Glutamatergic neuron (in vitro differentiated cells): ENCODE measurements at places on chromosomes 11 and 22.

- H3K27me3 ChIP-seq = peaks cover 4% of the 10 kb centered on the region
- no peak overlapping the region for H3K4me3 ChIP-seq
- H3K4me1 ChIP-seq = peaks cover 3% of the 10 kb centered on the region
- H3K36me3 ChIP-seq = no peaks in the 10 kb centered on the region
- peak overlapping the region; percentile 67 for H3K27ac ChIP-seq
Measured at GRCh38 chr11:71364176-71364671, 84.0 kb downstream of the DHCR7 start.

- H3K4me3 ChIP-seq = no peak overlapping the region
- no peak for DNase-seq
- no peaks in the 10 kb centered on the region for H3K36me3 ChIP-seq
- peaks cover 7% of the 10 kb centered on the region for H3K4me1 ChIP-seq
- H3K27ac ChIP-seq = no peak overlapping the region
Measured at GRCh38 chr11:44335052-44335760, 25.3 kb upstream of the ALX4 start.

DNA sequence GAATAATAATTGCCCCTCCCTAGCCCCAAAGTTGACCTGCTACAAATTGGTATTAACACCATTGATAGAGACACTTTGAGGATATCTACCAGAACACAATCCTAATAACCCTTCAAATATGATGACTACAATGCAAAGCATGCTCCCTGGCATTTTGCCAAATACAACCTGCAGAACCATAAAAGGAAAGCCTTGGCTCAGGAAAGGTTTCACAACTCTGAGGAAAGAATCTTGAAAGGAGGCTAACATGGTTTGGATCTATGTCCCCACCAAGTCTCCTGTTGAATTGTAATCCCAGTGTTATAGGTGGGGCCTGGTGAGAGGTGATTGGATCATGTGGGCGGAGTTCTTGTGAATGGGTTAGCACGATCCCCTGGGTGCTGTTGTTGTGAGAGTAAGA lies 140.4 kb upstream of the ARHGAP42 start:
- no peaks in the 10 kb centered on the region for H3K27me3 ChIP-seq
- DNase-seq = no peak
- H3K4me3 ChIP-seq = no peak overlapping the region
- no peaks in the 10 kb centered on the region for H3K36me3 ChIP-seq

DNA sequence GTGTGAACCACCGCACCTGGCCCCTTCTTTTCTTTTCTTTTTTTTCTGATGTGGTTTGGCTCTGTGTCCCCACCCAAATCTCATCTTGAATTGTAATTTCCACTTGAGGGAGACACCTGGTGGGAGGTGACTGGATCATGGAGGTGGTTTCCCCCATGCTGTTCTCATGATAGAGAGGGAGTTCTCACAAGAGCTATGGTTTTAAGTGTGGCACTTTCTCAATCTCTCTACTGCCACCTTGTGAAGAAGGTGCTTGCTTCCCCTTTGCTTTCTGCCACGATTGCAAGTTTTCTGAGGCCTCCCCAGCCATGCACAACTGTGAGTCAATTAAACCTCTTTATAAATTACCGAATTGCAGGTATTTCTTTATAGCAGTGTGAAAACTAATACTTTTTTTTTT lies 4.9 kb upstream of the TCN2 start:
- H3K36me3 ChIP-seq = no peaks in the 10 kb centered on the region
- no peak overlapping the region for H3K4me3 ChIP-seq
- no peak overlapping the region for H3K27ac ChIP-seq
- peaks cover 2% of the 10 kb centered on the region for H3K27me3 ChIP-seq
- no peak for DNase-seq

GRCh38 chr11:69398529-69399492 lies 82.7 kb upstream of the LINC01488 start:
- H3K27ac ChIP-seq = no peak overlapping the region
- peaks cover 5% of the 10 kb centered on the region for H3K27me3 ChIP-seq
- H3K36me3 ChIP-seq = peaks cover 25% of the 10 kb centered on the region
- H3K4me3 ChIP-seq = no peak overlapping the region
- DNase-seq = no peak
- no peaks in the 10 kb centered on the region for H3K4me1 ChIP-seq

DNA sequence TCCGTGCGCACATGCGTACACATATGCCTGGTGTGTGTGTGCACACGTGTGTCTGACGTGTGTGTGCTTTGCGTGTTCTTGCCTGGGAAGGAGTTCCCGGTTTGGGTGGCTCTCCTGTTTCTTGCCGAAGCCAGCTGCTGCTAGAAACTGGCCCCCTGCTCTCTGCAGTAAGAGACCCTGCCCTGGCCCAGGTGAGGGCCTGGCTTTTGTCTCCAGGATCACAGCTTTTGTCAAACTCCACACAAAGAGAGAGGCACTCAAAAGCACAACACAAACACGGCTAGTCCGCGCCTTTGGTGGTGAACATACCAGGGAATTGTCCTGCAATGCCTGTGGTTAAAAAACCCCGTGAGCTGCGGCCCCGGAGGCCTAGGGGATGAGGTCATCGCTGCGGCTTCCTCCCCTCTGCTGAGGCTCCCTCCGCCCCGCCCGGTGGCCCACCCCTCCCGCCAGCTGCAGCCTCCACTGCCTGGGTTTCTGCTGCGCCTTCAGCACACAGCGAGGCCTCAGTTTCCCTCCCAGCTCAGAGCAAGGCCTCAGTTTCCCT lies 88.9 kb downstream of the KCNQ1 start:
- peak; percentile 85 for DNase-seq
- peak overlapping the region; percentile 59 for H3K4me3 ChIP-seq
- peaks cover 2% of the 10 kb centered on the region for H3K4me1 ChIP-seq
- peaks cover 8% of the 10 kb centered on the region for H3K27me3 ChIP-seq
- H3K27ac ChIP-seq = peak overlapping the region; percentile 90

DNA sequence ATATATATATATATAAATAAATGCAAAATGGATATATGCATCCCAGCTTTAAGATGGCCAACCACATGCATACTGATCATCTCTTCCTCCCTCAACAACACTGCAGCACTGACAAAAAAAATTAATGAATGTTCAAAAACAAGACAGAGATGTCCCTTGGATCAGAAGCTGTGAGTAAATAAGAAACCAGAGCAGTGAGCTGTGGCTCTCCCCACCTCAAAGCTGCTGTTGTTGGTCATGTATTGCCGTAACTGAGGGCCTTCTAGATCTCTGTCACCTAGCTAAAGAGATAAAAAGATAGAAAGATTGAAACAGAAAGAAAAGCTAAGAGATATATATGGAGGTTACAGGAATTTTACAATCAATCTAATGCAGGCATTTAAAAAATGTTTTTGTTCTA lies 15.5 kb upstream of the TMEM135 start:
- DNase-seq = no peak
- H3K4me1 ChIP-seq = peaks cover 7% of the 10 kb centered on the region
- H3K36me3 ChIP-seq = peaks cover 10% of the 10 kb centered on the region
- H3K27me3 ChIP-seq = no peaks in the 10 kb centered on the region
- H3K4me3 ChIP-seq = no peak overlapping the region
- no peak overlapping the region for H3K27ac ChIP-seq

GRCh38 chr11:74459584-74459983 lies 7.8 kb downstream of the KCNE3 start:
- H3K27ac ChIP-seq = no peak overlapping the region
- H3K36me3 ChIP-seq = no peaks in the 10 kb centered on the region
- H3K27me3 ChIP-seq = peaks cover under 1% of the 10 kb centered on the region
- H3K4me1 ChIP-seq = no peaks in the 10 kb centered on the region
- no peak overlapping the region for H3K4me3 ChIP-seq
- DNase-seq = no peak

DNA sequence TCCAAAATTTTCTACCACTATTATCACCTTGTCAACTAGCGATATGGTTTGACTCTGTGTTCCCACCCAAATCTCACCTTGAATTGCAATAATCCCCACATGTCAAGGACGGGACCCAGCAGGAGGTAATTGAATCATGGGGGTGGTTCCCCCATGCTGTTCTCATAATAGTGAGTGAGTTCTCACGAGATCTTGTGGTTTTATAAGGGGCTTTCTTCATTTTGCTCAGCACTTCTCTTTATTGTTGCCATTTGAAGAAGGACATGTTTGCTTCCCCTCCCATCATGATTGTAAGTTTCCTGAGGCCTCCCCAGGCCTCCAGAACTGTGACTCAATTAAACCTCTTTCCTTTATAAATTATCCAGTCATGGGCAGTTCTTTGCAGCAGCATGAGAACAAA lies 73.5 kb upstream of the ZC3H12C start:
- H3K4me1 ChIP-seq = peaks cover 1% of the 10 kb centered on the region
- no peak overlapping the region for H3K4me3 ChIP-seq
- H3K36me3 ChIP-seq = peaks cover 4% of the 10 kb centered on the region
- no peaks in the 10 kb centered on the region for H3K27me3 ChIP-seq
- H3K27ac ChIP-seq = no peak overlapping the region
